A172 (cell line): ENCODE measurements at places on chromosomes 4 and X. TPM values are rescaled to one million over a fixed set of nuclear protein-coding genes. Genes with fewer than 3 reads are reported as not detected.

Gene UGT2A1
- total RNA-seq: not detected in 2 replicates

Gene VSIG4
- not detected in 2 replicates for total RNA-seq

Gene NXF2
- total RNA-seq: 0.22 TPM in 1 of 2 replicates, not detected in the other

Gene ZNF711
- total RNA-seq: not detected in 2 replicates

Gene NHS
- 3.0 and 3.1 TPM in 2 replicates for total RNA-seq

DNA sequence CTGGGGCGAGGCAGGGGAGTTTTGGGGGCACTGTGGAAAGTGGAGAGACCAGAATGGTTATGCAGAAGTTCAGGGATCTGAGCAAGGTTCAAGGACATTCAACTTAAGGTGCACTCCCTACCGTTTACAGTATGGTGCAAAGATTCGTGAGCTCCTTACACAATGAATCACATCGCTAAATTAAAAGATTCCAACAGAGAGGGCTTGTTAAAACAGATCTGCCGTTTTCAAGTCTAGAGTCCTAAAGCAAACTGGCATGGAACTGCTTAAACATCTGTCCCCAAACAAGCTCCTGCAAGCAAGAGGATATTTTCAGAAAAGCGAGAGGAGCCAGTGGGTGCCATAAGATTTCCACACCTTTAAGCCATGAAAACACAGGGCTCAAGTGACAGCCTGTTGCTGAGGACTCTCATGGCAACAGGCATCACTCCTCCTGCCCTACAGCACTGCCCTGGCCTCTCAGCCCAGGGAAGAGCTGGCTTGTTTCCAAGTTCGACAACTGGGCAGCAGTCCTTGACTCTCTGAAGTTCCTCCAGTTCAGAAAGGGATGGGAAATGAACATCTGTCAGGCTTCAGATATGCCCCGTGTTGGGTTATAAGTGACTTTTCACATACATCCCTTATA, 10.0 kb downstream of the FAM184B start:
- no peak for DNase-seq

- no peak for DNase-seq
Measured at GRCh38 chrX:47191806-47192401, 1.7 kb upstream of the UBA1 start.

DNA sequence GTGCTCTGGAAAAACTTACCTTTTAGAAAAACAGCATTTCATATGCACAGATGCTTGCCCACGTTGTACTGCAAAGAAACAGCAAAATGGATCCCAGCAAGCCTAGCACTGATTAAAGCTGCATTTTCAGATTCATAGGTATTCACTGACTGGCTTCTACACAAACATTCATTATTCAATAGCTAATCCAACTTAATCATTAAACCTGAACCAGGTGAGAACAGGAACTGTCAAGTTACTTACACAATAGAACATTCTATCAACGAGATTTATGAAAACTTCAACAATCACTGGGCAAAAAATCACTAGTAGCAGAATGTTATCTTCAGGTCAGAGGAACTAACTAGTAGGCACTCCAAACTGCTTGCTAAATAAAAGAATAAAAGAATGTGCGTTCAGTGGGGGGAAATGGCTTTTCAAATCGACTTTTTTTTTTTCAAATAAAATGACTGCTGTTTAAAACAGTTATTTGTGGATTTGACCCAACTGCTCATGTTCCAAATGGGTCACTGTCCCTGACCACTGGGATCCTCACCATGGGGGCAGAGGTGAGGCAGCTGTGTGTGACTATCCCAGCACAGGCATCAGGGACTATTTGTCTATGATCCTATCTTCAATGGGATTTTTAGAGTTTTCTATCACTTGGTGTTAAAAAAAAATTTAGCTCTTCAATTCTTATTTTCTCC, 42.3 kb downstream of the STX18 start:
- DNase-seq: no peak

- no peak for DNase-seq
Measured at GRCh38 chr4:150087006-150087405, 8.8 kb downstream of the DCLK2 start.

DNA sequence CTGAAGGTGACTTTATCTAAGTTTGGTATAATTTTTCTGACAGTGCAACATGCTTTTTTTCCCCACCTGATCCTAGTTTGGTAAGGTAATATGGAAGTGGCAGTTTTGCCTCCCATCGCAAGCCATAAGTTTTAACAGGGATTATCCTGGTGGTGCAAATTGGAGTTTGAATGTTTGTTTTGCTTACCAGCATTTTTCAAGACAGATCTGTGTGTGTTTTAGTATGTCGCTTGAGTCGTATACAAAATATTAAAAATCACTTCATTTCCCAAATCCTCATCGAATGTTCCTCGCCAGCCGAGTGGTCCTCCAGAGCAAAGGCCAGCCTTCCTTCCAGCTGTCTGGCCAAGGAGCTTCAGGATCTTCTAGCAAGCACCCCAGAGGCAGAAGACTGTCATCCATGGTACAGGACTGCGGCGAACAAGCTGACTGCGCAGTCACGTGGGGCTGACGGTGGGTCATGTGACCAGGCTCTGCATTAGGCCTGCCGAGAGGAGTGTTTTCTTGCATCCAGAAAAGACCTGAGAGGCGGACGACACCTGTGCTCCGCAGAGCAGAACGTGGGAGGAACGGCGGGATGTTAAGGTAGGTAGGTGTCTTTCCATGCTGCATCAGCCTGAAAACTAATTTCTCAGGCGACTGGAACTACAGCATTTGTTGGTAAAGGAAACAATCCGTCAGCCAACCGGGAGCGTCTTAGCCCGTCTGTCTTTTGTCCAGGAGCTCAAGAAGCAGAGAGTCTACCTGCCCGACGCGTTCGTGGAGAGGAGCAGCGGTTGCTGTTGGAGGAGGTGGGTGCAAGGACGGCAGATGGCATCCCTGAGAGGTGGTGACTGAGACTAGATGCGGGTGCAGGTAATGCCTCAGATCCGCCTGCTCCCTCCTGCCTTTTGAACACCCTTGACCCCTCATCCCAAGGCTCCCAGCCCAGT, at the start of gene GPRASP3:
TSS of gene GPRASP3 (plus strand) at position 507 of the 932 bp plus-strand sequence. CDS start 28,253 bp downstream, outside the sequence.
- DNase-seq: no peak

DNA sequence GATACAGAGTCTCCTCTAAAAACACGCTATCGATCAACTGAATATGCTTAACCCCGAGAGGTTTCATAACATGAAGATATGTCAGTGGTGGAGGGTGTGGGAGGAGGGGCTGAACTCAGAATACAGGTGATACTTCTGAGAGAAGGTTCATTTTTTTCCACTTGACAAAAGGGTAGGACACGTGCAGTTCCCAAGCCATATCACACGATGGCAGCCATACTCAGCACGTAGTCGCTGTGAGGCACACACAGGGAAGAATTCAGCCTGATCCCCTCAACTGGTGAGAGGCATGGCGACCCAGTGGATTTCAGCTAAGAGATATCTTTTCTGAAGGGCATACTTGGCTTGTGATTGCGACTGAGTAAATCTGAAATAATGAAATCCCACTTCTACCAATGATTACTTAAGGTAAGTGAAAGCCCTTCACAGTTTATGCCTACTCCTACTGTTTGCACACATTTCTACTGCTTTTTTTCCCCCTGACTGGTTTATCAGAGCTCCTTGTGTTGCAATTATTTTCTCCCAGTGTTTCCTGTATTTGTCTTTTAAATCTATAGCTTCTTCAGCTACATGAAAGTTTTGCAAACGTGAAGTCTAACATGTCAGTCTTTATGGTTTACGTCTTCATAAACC, 133.1 kb downstream of the CORIN start:
- DNase-seq: peak; percentile 27

DNA sequence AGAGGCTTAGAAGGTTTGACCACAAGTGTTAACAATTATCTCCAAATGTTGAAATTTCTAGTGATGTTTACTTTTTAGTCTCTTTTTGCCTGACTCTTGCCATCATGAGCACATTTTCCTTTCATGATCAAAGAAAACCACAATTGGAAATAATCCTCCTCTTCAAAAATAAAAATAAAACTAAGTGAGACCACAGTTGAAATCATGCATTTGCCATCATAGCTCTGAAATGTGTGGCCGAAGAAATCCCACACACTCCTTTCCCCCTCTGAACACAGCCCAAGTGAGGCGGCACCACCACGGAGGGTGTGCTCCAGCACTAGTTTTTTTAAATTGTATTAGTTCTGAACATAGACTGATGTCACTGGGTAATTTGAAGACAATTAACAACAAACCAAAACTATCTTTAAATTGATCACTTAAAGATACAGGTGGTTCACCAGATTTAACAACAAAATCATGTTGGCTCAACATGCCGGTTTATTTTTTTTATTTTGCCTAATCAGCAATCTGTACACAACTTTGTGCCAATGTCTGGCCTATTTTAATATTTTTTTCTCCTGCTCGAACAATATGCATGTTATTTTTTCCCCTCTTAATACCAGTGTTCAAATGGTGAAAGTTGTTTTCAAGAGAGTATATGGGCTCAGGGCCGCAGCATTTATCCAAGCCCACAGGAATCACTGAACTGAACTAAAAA, 17.6 kb downstream of the APBB2 start:
- DNase-seq: no peak

DNA sequence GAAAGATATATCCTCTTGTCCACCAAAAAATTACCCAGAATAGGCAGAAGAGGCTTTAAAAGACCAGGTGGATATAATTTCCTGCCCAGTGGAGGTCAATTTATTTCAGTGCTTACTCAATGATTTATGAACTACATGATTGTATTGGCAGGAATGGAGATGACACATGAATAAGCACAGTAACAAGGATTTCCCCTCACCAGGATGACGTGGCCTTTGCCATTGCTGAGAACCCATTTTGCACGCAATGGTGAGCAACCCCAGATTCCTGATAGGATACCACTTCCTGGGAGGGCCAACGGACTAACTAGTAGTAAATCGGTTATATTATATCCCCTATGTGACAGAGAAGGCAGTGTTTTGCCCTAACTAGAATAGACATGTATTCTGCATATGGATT, 11.6 kb upstream of the TTC29 start:
- peak; percentile 66 for DNase-seq

GRCh38 chrX:116009861-116010710, 160.5 kb upstream of the AGTR2 start:
- no peak for DNase-seq

DNA sequence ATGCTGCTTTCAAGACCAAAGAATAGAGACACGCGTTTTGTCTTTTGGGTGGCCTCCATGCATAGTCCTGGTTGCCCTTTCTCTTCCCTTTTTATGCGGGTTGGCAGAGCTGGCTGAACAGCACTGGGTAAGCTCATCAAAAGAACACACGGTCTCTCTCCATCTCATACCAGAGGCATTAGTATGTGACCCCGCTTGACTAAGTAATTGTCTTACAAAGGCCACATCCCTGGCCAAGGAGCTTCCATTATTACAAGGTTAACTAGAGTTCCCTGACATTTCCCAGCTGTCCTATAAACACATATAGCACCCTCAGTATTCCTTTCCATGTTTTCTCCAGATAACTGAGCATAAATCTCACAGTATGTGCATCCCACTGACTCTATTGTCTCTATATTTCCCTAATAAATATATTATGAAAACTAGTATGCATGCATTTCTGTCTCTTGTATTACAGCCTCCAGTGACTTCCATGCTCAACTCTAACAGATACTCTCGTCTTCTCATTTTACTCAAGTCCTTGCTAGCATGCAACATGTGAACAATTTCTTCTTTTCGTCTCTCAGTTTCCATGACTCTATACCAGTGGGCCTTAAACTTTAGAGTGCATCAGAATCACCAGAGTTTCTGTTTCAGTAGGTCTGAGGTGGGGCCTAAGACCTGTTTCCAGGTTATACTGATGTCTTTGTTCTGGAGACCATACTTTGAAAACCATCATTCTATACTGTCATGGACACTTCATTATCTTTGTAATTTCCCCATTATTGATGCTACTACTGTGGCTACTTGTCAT, 247.7 kb upstream of the ARSJ start:
- no peak for DNase-seq

GRCh38 chr4:148747721-148748268, 305.6 kb upstream of the NR3C2 start:
- DNase-seq: no peak
